AG09319 (cell line): ENCODE measurements at places on chromosomes 11 and 22.
A peak's percentile ranks its signal among the peaks of the same experiment; 100 is the strongest.

DNA sequence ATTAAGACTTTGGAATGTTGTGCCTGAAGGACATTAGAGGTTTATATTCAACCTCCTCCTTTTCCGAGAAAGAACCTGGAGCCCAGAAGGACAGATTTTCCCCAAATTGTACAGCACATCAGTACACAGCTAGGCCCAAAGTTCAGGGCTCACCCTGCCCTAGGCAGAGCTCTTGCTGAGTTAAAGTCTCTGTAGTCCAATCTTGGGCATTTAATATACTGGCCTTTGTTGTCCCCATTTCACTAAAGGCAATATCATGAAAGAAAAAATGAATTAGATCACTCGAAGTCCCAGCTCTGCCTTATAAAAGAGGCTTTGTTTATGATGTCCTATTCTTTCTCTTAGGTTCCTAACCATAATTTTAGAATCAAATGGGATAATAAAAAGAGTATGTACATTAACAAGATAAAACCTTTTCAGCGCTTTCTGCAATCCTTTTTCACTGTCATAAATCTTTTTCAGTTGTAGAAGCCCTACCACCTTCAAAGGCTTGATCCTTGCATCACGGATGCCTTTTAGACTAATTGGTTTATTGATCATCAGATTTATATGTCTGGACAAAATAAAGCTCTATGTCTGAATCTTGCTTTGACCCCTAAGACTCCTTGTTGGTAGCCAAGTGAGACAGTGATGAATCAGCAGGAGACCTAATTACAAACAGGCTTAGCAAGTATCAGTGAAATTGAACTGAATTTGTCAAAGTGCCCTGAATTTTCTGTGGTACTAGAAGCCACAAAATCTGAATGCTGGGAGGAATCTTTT lies 39.8 kb downstream of the RELT start:
- DNase-seq: no peak

- DNase-seq: peak; percentile 54
Measured at GRCh38 chr11:27255447-27255828, 107.6 kb downstream of the CCDC34 start.

DNA sequence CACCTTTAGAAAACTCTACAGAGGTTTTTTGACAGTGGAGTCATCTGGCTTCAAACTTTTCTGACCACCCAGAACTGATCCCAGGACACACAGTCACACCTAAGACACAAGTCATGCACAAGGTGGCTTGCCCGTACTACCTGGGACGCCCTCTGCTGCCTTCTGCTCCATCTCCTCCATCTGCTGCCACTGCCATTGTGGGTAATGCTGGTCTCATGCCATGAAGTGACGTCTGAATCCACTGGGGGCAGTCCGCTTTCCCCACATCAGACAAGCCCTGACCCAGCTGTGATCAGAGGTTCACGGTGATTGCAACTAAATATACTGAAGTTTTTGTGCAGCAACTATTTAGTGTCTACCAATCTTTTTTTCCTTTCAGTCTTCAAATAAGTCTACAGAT lies 5.4 kb upstream of the NDUFS8 start:
- no peak for DNase-seq

DNA sequence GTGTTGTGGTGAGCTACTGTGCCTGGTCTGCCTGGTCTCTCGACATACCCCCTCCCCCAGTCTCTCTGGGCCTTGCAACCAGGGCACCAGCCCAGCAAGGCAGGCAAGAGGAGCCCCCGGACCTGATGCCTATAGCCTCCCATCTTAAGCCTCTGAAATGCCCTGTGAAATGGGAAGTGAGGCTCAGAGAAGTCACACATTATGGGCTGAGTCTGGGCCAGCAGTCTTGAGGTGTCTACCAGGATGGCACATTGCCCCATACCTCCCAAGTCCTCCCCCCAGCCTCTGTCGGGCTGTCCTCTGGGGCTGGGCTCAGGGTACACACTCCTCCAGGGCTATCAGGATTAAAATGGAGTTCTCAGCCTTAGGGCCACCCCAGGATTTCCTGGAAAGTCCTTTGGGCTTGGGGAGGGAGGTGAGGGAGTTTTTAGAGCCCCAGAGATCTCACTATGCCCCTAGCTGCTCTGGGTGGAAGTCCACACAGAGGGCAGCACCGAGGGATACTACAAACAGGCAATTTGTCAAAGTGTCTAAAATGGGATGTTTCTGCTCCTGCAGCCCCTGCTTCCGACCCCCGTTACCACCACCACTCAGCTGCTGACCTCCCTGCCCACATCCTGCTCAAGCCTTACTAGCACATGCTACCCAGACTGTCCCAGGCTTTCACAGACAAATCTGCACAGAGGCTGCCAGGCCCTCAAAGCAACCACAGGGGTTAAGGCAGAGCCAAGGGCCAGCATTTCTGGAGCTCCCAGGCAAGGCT lies 3.1 kb upstream of the SH3BP1 start:
- DNase-seq: no peak

GRCh38 chr22:36411589-36412258 lies 24.0 kb upstream of the MYH9 start:
- no peak for DNase-seq

DNA sequence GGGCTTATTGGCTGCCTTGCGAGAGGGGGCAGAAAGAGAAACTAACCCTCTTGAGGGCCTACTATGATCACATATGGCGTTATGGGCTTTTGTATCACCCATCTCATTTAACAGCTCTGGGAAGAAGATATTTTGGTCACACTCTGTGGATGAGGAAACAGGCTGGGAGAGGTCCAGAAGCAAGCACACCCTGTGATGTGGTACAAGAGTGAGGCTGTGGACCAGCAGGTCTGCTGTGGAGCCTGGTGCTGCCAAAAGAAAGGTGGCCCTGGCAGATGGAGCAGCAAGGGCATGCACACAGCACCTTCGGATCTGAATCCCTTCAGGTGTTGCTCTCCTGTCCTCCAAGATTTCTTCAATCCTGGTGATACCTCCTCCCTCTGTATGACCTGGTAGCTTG lies 64.1 kb downstream of the KCNC1 start:
- DNase-seq: no peak

GRCh38 chr11:126312961-126313360 lies 9.1 kb downstream of the DCPS start:
- no peak for DNase-seq

DNA sequence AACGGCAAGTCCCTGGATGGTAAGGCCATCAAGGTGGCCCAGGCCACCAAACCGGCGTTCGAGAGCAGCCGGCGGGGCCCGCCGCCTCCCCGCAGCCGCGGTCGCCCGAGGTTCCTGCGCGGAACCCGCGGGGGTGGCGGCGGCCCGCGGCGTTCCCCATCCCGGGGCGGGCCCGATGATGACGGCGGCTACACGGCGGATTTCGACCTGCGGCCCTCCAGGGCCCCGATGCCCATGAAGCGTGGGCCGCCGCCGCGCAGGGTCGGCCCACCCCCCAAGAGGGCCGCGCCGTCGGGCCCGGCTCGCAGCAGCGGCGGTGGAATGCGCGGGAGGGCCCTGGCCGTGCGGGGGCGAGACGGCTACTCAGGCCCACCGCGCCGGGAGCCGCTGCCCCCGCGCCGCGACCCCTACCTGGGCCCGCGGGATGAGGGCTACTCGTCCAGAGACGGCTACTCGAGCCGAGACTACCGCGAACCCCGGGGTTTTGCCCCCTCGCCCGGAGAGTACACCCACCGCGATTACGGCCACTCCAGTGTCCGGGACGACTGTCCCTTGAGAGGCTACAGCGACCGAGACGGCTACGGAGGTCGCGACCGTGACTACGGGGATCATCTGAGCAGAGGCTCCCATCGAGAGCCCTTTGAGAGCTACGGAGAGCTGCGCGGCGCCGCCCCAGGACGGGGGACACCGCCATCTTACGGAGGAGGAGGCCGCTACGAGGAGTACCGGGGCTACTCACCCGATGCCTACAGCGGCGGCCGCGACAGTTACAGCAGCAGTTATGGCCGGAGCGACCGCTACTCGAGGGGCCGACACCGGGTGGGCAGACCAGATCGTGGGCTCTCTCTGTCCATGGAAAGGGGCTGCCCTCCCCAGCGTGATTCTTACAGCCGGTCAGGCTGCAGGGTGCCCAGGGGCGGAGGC lies 792 bp downstream of the RBMXL2 start:
- no peak for DNase-seq

GRCh38 chr11:66349084-66349386 lies 1.6 kb upstream of the B4GAT1 start:
- DNase-seq: no peak

GRCh38 chr11:62732830-62733229 lies 4.5 kb downstream of the TTC9C start:
- DNase-seq: no peak

DNA sequence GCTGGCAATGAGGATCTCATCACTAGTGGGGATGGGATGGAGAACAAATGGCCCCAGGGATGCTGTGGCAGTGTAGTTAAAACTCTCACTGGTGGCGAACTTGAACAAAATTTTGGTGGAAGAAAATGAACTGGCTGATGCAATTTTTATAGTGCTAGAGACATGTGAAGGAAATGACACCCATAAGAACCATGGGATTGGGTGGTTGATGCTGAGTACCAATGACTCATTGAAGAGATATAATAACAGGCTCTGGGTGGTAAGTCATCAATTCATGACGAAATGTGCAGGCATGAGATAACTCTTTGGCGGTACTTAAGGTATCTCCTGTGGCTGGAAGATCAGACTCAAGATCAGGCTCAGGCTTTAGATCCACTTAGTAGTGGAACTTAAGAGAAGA lies 172.9 kb upstream of the DDI1 start:
- DNase-seq: no peak

GRCh38 chr11:91373497-91373896 lies 851.1 kb upstream of the FAT3 start:
- DNase-seq: no peak

DNA sequence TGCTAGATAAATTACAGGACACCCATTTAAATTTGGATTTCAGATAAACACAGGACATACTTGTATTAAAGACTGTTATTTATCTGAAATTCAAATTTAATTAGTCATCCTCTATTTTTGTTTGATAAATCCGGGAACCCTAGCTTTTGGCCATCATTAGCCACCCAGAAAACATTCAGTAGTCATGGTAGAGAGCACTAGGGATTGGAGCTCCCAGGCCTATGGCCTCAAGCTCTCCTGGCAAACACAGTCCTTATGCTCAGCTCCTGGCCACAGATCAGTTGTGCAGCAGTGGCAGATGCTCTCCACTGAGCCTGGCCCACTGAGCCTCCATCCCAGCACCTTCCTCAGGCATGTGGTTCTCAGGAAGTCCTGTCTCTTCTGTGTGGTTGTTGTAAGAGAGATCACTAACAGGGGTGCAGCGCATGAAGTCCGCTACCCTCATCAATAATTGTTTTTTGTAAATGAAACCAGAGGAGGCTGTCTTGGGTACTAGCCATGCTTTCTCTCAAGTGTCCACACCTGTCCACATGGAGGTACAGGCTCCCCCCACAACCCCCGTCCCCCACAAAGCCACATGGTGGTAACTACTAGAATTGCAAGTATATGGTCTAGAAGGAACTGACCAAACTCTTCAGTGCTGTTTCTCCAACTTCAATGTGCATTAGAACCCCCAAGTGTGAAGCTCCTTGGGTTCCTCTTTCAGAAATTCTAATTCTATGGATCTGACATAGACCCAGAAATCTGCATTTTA lies 1.1 kb upstream of the IRAG1 start:
- DNase-seq: no peak

GRCh38 chr11:105520706-105521345 lies 89.0 kb upstream of the GRIA4 start:
- no peak for DNase-seq

- no peak for DNase-seq
Measured at GRCh38 chr11:128701086-128701485, 7.2 kb downstream of the FLI1 start.

DNA sequence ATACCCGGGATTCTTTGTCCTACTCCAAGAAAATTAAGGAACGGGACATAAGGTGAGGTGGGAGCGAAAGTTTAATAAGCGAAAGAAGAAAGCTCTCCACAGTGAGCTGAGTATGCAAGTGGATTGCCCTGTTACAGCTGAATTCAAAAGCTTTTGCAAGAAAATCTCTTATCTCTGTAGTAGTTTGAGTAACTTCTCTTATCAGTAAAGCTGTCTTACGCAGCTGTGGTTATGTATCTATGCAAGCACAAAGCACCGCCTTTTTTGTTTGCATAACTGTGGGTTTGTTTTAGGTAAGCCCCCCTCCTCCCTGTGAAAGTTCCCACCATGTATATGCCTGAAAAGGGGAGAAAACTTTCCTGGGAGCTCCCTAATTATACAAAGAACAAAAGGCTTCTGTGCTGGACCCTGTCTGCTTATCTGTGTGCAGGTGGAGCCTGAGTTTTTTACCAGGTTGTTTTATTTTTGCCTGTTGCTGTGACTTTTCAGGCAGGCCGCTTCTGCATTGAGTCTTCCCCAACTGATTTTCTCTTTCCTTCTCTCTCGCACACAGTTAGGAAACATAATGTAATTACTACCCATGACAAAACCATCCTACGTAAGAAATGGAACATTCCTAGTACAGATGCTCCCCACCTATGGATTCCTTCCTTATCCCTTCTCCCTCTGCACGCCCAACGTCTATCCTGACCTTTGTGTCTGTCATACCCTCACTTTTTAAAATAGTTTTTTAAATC lies 837 bp upstream of the PLAAT5 start:
- no peak for DNase-seq

DNA sequence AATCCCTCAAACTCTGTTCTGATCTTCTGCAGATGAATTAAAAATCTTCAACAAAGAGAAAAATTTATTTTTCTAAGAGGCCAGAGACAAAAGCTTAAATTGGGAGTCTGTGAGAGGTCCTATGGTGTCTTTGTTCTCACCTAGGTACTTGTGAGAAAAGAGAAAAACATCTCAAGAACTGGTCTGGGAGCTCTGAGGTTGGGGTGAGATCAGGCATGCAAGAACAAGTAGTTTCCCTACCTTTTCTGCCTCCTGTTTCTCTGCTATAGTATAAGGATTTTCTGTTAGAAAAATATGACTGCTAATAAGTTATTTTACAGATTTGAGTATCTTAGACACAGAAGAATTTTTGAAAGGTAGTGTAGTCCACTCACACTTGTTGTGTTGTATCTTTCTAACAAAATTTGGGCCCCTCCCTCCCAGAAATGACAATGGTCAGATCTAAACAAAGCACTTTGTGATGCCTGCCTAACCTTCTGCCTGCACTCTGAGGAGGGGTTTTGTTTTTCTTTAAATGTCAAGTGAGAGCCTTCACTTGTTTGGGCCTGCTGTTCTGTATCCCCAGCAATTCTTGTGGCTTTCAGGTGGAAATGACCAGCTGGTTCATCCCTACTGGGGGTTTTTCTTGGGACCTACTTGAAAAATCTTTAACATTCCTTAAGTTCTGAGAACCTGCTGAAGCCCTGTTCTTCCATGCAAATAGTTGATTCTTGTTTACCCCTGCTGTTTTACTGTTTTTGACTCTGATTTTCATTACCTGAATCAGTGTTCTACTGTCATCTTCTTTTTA lies 13.6 kb upstream of the OR51S1 start:
- DNase-seq: no peak
